ENCODE measurements at places on chromosomes 7 and 10.

DNA sequence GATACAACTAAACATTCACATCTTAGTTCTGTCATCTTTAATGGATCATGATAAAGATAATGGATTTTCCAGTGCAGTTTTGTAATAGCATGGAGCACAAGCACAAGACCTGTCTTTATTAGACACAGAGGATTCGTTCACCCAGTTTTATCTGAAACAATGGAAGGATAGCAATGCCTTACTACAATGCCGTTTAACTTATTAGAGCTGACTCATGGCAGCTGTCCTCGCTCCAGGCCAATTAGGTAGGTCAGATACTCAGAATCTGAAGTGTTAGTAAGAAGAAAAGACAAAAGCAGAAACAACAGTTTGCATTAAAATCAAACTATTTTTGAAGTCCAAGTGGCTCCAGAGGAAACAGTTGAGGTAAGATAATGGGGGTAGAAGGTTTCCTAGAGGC lies 12.8 kb downstream of the OR13A1 start:
- DNase-seq: no peak

DNA sequence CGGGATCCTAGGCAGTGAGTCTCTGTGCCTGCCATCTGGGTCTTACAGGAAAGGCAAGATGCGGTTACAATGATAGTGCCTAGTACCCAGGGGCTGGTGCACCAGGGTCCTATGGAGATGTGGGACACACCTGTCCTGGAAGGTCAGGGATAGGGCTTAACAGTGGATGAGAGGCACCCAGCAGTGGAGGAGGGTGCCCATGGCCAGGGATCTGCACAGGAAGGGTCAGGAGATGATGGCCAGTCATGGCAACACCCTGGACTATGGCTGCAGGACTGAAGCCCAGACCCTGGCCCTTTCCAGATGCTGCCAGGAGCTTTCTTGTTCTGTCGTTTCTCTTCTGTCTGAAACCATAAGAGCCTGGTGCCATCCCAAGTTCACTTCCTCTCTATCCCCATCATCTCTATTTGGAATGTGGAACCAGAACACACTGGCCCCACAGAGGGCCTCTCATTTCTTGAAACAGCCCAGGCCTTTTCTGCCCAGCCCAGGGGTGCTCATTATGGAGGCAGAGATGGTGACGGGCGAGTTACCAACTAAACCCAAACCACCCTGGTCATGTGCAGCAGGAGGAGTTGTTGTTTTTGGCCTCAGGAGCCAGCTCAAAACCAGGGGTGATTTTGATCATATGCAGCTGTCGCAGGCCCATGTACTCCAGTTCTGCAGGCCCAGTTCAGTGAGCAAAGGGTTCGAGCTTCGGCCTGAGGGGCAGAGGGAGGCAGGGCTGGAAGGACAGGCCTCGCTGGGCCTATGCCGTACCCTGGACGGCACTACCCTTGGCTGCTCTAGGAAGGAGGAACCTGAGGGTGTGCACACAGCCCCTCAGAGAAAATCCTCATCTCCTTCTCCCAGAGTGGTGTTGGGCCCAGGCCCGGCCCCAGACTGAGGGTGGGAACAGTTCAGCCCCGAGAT lies 52.6 kb upstream of the GDF10 start:
- DNase-seq: no peak

DNA sequence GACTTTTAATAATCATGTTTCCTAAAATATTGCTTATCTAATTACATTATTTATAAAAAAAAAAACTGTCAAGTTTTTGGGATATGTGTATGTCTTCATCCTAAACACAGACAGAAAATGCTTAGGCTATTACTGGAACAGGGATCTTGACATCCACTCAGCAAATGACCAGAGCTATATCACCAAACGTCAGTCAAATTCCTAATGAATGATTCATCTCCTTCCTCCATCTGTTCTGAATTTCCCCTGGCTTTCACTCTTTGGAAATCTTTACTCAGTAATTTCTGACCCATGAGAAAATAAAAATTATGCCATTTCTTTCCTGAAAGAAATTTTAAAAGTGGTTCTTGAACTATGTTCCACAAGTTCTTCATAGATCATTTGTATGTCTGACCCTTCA lies 552.4 kb upstream of the KCND2 start:
- DNase-seq: no peak

DNA sequence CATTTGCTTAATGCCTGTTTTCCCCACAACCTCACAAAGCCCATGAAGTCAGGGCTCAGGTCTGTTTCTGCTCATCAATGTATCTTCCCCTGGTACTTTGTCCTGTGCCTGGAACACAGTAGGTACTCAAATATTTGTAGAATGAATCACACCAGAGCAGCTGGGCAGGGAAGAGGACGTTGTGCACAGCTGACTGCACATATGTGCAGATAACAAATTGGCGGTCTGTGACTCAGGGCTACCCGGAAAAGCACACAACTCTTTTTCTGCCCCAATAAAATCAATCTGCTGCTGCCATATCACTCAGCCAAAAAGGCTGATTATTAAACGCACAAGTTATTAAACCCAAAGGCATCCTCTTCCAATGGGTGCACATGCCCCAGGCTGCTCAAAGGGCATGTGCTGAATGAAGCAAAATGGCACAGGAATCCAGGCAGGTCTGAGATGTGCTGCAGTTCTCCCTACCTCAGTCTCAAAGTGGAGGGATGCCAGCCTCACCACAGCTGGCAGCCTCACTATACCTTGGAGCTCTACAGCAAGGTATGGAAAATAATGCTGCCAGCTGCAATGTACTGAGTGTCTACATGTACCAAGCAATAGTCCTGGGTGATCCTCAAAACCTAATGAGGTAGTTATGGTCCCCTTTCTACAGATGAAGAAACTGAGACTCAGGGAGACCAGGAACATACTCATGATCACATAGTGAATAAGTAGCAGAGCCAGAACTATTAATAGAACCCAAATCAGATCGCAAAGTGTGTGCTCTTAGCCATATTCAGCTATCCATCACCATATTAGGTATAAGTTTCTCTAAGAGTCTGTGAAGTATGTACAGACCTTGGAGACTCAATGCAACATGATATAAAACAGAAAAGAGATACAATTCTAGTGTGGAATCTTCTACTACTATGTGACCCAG lies 43.4 kb downstream of the SORBS1 start:
- no peak for DNase-seq

DNA sequence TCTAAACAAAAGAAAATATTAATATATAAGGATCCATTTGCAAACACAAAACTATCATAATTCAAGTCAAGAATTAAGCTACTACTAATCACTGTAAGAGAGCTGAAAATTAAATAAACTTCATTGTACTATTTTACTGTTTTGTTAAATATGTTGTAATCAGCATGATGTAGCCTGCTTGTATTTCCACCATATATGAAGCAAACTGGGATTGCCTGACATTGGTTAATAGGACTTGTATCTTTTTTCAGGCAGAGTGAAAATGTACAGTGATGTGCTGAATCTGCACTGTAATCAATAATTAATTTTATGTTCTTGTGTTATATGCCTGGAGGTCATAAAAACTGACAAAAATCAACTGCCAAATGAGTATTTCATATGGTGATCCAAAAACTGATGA lies 25.4 kb downstream of the TRDMT1 start:
- peak; percentile 67 for DNase-seq

All from inflammatory macrophage treated with lipopolysaccharide for 4 hours (primary cell).